Hindlimb muscle (tissue), 1 donor: ENCODE measurements at places on chromosomes 2 and 18.

- no peak for DNase-seq
Measured at GRCh38 chr2:97936881-97937280, 58.9 kb downstream of the TMEM131 start.

GRCh38 chr18:27645929-27646328 lies 460.8 kb upstream of the CHST9 start:
- DNase-seq = no peak

- DNase-seq = no peak
Measured at GRCh38 chr2:188983427-188984064, 9.4 kb downstream of the COL3A1 start.

- DNase-seq = no peak
Measured at GRCh38 chr2:67645280-67646138, 248.4 kb downstream of the ETAA1 start.

- DNase-seq = no peak
Measured at GRCh38 chr2:106085181-106085940, 108.7 kb downstream of the UXS1 start.

DNA sequence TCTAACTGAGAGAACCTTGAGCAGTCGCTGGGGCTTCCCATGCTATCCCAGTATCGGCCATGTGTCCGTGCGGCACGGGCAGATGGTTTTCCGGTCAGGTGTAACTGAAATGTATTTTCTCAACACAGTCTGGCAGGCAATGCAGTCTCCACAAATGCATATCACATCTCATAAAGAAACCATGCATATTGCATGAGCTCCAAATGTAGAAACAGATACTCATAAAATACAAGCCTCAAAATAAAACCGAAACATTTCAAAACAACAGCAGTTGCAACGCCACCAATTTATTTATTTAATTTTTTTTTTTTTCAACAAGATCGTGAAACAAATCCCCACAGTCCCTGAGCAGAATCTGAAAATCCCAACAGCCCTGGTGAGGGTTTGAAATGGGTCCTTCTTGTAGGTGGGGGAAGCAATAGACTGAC lies 299.4 kb downstream of the LPIN1 start:
- DNase-seq = no peak

GRCh38 chr2:2127467-2127866 lies 203.6 kb downstream of the MYT1L start:
- DNase-seq = no peak

DNA sequence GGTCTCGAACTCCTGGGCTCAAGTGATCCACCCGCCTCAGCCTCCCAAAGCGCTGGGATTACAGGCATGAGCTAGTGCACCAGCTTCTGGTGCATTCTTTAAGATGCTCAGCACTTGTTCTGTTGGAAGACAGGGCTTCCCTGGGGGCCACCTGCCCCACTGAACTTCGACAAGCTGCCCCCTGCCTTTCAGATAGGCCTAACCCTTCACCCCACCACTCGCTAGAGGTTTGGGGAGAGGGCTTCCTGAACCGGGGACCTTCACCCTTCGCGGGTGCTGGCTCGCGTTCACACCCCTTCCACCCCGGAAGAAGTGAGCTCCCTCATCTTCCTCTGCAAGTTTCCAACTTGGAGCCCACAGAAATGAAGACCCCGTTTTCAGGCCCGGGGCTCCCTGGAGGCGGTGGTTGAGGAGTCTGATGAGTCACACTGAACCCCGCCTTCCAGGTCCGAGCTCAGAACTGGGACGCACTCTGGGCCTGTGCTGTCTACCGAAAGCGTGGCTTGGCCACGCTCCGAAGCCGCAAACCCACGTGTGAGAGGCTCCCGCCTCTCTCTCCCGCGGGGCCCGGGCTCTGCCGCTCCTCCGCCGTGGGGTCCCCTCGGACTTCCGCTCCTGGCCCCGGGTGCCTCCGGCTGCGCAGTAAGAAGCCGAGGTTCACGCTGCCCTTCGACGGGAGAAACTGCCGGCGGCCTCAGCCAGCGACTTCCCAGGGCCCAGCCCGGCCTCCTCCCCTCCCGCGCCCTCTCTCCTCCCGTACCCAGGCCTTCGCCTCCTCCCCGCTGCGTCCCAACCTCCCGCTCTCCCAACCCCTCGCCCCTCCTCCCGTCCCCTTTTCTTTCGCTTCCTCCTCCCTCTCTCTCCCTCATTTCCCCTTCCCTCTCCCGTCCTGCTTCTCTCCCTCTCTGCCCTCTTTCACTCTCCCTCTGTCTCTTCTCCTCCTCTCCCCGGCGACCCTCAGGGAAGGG lies 47.5 kb upstream of the SP3 start:
- DNase-seq = peak; percentile 88

GRCh38 chr18:21548647-21549046 lies 51.9 kb downstream of the ESCO1 start:
- no peak for DNase-seq

GRCh38 chr18:48589797-48590519 lies 51.1 kb downstream of the CTIF start:
- DNase-seq = no peak

DNA sequence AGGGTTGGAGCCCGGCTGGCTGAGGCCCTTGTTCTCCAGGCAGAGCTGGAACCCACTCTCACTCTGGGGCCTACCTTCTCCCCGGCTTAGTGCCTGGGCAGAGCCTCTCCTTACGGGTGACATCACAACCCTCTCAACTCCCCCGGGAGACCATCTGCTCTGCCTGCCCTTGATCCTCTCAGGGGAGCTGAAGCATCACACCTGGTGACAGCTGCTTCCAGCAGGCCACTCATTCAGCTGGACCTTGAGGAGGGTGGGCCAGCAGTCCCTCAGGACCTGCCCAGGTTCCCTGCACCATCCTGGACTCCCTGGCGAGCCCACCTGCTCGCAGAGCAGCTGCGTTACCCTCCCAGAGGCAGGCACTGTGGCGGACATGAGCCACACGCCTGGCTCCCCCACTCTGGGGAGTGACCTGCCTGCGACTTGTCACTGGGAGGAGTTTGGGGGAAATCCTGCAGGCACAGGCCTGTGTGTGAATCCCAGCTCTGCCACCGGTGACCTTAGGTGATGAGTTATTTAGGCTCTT lies 13.1 kb downstream of the HS6ST1 start:
- DNase-seq = no peak
